Small intestine (tissue), 16 donors: ENCODE measurements at places on chromosomes 13 and 19.

- peak; percentile 75 for DNase-seq
These were observed 8.1 kb downstream of the NKPD1 start for GRCh38 chr19:45152504-45153338.

DNA sequence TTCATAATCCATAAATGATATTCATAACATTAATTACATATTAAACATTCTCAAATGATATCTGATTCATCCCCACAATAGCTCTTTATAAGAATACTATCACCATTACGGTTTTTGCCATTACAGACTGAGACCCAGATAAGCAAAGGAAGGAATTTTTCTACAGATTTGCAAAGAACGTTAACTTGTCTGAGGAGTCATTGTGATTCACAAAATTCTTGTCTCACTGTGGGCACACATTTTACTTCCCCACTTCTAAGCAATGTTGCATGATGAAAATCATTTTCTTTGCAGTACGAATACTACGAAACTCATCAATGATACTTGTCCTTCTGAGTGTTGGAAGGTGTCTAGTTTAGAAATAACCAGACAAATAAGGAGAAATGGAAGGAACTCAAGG lies 70.1 kb downstream of the NALCN start:
- DNase-seq = no peak

GRCh38 chr13:25225970-25226369 lies 53.9 kb upstream of the AMER2 start:
- no peak for DNase-seq

DNA sequence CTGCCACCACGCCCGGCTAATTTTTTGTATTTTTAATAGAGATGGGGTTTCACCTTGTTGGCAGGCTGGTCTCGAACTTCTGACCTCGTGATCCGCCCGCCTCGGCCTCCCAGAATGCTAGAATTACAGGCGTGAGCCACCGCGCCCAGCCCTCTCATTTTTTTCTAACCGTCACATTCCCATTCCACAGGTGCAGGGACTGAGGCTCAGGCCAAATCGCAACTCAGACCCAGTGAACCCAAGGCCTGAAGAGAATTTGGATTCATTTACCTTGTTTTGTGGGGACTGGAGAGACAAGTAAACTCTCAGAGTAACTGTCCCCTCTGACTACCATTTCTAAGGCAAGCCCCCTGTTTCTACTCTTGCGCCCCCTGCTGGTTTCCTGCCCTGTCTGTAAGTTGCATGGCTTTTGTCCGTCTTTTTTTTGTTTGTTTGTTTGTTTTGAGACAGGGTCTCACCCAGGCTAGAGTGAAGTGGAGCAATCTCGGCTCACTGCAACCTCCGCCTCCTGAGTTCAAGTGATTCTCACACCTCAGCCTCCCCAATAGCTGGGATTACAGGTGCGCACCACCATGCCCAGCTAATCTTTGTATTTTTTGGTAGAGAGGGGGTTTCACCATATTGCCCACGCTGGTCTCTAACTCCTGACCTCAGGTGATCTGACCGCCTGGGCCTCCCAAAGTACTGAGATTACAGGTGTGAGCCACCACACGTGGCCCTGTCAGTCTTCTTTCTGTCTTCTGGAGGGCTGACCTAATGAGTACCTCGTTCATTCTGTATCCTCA lies 2.3 kb upstream of the STRN4 start:
- peak; percentile 50 for DNase-seq

DNA sequence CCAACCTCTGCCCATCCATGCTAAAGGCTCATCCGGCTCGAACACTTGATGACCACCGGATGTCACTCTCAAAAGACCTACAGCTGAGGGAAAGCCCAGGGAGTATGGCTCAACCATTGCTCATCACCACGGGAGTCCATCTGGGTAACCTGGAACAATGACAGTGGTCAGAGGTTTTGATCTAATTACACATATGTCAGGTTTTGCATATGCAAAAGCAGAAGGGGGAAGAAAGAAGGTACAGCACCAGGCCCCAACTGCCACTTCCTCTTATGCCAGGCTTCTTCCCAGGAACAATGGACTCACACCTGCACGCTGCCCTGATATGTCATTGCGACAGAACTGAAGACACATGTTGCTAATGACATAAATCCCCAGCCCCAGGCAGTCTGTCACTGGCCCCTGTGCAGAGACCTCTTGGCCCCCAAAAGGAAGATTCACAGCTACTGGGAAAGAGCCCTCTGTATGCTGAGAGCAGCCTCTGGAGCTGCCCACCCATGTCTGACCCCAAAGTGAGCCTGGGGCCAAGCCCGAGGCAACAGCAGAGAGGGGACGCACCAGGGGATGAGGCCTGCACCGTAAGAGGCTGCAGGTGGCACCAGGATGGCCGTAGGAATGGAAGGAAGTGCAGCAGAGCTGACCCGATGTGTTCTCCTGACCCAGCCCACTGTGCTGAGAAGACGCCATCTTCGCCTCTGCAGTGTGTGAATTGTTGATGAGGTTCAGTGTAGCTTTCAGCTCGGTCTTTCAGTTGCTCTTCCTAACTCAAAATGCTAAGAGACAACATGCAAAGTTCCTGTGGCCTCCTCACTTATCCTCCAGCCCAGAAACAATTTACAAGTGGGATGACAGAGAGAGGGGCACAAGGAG lies 26.3 kb downstream of the EPS15L1 start:
- DNase-seq = no peak

GRCh38 chr19:4531562-4532165 lies 3.4 kb downstream of the PLIN5 start:
- DNase-seq = no peak

DNA sequence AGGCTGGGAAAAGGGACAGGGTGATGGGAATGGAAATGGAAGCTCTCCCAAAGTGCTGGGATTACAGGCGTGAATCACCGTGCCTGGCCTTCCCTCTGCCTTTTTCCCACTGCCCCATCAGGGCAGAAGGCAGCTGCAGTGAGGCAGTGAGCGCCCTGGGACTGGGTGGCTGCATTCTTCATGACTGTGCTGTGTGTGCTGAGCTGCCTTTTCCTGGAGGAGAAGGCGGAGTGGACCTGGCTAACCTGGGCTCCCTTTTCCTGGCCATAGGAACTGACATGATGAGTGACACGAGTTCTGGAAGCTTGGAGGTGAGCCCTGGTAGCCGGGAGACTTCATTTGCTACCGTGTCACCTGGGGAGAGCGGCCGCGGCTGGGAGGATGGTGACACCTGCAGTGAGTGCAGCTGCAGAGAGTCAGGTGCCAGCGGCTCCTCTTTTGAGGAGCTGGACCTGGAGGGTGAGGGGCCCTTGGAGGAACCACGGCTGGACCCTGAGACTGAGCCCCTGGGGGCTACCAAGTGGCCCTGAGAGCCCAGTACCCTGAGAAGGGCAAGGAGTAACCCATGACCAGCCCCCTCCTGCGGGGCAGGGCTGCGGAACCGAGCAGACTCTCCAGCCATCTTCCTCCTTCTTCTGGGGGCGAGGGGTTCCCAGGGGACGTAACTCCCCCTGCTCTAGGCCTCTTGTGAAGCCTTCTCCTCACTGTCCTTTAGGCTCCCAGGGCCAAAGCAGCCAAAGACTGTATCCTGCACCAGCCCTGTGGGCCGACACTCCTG lies 26.3 kb upstream of the ZNF492 start:
- DNase-seq = no peak
